Activated T-helper 1 cell treated with anti-CD3 and anti-CD28 coated beads, Interleukin-2, amount 50 U/mL, for 16 hours (primary cell): ENCODE measurements at places on chromosomes 4 and X.

DNA sequence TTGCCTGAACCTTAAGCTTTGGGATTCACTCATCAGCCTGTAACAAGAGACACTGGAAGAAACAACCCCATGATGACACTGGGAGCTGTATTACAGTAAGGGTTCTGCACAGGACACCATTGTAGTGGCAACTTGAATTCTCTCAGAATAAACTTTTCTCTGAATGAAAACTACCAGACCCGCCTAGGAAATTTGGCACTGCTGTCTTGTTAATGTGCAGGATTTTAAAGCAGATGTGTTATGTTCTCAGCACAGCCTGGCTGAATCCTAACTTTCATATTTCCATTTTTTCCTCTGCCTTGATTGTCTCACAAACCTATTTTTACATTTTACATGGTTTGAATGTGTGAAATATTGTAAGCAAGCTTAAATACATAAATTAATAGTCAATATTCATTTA lies 253.6 kb downstream of the UNC5C start:
- DNase-seq, result no peak

DNA sequence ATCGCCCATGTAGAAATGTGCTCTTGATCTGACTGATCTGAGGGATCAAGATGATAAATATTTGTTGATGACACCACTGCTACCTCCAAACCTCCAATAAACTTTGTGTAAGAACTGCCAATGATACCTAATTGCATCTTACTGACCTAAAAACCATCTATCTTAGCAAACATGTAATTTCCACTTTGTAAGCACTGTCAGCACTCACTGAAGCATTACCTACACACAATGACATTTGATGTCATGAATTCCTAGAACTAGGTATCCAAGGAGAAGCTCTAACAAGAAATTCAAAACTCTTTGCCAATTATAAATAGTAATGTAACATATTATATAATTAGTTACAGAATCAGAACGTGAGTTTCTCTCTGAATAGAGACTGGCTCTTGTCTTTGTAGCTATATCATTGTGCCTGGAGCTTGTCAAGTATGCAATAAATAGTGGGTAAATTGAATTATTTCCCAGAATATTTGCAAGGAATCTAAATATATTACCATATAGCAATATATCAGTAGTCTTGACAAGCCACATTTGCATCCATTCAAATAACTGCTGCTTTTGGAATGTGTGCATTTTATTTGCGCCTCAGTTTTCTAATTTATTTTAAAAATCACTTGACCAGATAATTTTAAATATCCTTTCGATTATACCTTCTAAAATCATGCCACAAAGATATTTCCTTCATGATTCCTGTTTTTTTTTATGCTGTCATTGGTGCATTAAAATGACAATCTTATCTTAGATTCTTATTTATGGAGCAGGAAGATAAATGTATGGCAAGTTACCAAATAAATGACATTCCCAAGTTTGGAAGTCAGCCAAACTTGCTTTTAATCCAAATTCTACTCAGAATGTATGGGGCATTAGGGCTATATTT lies 232.3 kb upstream of the NEIL3 start:
- DNase-seq, result no peak

DNA sequence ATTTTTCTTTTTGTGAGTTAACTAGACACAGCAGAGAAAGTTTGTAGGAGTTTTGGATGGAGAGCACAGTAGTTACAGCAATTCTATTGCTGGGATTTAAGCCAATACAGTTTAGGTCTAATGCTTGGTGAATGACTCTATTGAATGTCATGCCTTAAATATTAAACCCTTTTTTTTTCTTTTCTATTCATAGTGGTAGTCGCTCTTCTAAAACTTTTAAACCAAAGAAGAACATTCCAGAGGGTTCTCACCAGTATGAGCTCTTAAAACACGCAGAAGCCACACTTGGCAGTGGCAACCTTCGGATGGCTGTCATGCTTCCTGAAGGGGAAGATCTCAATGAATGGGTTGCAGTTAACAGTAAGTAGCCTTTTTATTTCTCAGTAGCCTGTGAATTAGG lies 34.8 kb upstream of the DCK start:
- DNase-seq, result no peak

- no peak for DNase-seq
Observed at GRCh38 chrX:139892512-139892911, 40.3 kb downstream of the ATP11C start.

- DNase-seq, result no peak
Observed at GRCh38 chrX:110168585-110168984, 149.3 kb downstream of the AMMECR1 start.

- DNase-seq, result no peak
Observed at GRCh38 chrX:153565996-153566580, 32.9 kb downstream of the CCNQ start.

GRCh38 chr4:80266902-80267380 lies 477 bp downstream of the FGF5 start:
- no peak for DNase-seq

DNA sequence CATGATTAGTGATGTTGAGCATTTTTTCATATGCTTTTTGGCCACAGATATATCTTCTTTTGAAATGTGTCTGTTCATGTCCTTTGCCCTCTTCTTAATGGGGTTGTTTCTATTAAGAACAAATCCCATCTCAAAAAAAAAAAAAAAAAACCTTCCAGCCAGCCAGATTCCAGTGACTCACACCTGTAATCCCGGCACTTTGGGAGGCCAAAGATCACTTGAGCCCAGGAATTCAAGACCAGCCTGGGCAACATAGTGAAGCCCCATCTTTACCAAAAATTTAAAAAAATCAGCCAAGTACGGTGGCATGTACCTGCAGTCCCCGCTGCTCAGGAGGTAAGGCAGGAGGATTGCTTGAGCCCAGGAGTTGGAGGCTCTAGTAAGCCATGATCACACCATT lies 5.1 kb downstream of the RAB33B start:
- no peak for DNase-seq

DNA sequence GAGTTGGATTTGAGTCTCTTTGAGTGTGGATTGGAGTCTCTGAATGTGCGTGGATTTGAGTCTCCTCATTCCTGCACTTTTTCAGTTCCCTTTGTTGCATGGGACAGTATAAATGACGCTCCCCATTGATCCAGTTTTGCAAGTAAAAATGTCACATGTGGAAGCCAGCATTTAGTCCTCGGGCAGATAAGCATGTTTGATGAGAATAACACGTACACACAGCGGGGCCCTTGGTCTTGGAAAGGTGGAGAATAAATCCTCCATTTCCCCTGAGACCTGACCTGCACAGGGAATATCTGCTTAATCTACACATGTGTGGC lies 8.1 kb downstream of the P2RY8 start:
- DNase-seq, result no peak

DNA sequence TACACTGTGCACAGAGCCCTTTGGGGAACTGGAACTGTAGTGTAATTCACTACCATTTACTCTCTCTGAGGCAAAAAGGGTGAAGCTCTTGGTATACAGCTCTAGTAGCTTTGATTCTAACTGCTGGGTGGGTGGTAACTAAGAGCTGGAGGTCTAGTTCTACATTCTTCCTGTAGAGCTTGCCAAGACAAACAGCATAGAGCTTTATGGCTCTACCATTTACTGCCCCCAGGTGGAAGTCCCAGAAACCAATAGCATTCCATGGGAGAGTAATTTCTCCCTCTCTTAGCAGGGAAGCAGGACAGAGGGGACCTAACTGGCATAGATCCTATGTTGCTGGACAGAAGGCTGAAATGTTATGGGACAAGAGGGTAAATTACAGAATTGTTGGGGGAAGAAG lies 26.7 kb downstream of the HDAC8 start:
- no peak for DNase-seq

GRCh38 chr4:107743532-107743931 lies 23.5 kb upstream of the PAPSS1 start:
- no peak for DNase-seq

DNA sequence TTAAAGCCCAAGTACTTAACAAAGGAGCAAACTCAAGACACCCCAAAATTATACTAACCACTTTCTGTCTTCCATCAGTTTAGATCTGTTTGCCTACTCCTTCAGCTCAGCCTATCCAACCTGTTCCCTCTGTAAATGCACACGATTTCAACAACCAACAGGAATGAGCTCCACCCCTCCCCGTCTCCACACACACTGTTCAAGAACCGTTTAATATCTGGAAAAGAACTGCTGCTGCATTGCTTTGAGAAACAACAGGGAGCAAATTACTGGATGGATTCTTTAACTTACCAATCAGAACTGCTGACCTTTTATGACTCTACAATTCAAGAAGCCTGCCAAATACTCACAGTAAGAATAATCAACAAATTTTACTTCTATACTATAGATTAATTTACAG lies 87.0 kb downstream of the FBXW7 start:
- DNase-seq, result no peak

DNA sequence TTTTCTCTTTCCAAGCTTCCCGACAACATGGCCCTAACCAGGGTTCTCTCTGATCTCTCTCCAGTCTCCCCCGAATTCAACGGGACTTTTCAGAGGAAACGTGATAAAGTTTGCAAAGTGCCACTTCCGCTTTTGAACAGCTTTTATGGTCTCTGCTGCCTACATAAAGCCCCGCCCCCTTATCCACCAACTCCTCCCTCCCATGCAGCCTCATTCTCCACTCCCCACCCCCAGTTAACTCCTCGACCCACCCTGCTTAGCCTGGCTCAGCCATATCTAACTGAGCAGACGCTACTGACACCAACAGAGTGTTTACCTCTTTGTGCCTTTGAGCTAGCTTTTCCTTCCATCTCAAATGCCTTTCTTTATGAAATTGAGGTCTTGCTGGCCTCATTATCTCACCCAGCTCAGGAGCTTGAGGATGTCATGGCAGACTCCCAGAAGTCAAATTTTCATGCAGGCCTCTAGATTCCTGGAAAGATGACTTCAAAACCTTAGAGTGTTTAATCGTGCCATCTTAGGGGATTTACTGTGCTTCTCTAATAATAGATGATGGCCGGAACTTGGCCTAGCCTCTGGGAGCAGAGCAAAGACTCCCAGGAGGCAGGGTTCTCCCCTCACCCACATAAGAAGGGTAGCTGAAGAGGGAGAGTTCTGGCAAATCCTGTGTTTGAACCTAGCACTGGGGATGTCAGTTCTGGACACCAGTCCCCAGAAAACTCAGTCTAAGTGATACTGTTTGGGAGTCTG lies 606.0 kb downstream of the BCOR start:
- DNase-seq, result peak; percentile 18

DNA sequence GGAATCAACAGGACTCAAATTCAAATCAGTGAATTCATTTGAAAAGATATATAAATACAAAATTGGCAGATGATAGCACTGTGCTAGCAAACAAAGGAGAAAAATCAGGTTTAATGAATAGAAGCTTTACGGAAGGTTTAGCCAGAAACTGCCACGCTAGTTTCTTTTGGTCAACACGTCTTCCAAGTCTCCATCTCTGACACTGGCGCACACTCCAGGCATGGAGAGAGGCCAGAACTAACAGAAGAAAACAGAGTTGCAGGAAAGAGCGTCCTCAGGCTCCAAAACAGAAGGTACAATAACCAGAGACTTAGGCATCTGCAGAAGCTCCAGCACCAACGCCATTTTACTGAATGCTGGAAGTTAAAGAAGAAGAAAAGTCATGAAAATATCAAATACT lies 497.3 kb upstream of the FRG1 start:
- no peak for DNase-seq

GRCh38 chrX:12494400-12495138 lies 296.6 kb upstream of the PRPS2 start:
- DNase-seq, result no peak

DNA sequence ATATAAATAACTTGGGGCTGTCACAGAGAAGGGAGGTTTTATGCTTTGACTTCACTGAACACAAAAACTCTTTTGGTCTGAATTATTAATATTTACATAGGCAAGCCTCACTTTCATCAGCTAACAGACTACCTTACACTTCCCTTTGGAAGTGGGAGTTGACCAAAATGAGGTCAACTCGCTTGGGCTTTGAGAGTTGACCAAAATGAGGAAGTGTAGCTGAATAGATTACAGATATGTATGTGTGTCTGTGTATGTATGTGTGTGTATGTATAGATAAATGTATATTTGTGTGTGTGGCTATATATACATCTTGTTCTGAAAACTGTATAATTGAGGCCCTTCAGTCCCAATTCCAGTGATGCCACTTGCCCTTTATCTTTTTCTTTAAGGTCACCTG lies 113.3 kb upstream of the IL13RA1 start:
- DNase-seq, result no peak

GRCh38 chr4:25405453-25405852 lies 28.4 kb downstream of the ANAPC4 start:
- no peak for DNase-seq

DNA sequence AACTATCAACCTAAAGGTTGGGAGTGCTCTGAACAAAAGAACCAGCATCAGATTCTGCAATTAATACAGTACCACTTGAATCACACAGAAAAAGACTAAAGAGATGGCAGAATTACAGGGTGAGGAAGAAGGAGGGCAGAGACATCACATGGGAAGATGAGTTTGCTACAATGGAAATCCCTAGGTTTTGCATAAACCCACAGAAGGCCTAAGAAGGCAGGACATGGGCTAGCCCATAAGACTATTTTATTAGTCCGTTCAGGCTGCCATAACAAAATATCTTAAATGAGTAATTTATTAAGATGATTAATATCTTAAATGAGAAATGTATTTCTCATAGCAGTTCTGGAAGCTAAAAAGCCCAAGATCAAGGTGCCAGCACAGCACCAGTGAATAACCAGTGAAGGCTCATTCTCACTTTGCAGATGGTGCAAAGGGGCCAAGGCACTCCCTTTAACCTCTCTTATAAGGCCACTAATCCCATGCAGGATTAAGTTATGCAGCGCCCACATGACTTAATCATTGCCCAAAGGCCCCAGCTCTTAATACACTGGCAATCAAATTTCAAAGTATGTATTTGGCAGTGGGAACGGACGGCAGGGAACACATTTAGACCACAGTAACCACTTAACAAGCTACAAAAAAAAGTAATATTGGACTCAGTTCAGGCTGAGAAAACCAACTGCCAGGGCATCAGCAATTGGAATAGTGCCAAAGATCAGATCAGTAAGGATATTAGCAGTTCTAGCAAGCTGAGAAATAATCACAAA lies 47.6 kb upstream of the NEUROG2 start:
- DNase-seq, result no peak

GRCh38 chrX:2917767-2918166 lies 11.4 kb downstream of the ARSD start:
- no peak for DNase-seq

GRCh38 chr4:97003715-97004114 lies 1139.6 kb downstream of the STPG2 start:
- no peak for DNase-seq

- DNase-seq, result no peak
Observed at GRCh38 chr4:25879991-25880651, 17.3 kb upstream of the SEL1L3 start.
